ENCODE measurements at places on chromosomes 5 and 9. TPM values are rescaled to one million over a fixed set of nuclear protein-coding genes. Genes with fewer than 3 reads are reported as not detected.
A peak's percentile ranks its signal among the peaks of the same experiment; 100 is the strongest.

CCDC171 gene
- 2.0 TPM for total RNA-seq

GABRA6 gene
- not detected for total RNA-seq

KCNN2 gene
- 2.3 TPM for total RNA-seq

BRD9 gene
- total RNA-seq: 40.8 TPM

DNA sequence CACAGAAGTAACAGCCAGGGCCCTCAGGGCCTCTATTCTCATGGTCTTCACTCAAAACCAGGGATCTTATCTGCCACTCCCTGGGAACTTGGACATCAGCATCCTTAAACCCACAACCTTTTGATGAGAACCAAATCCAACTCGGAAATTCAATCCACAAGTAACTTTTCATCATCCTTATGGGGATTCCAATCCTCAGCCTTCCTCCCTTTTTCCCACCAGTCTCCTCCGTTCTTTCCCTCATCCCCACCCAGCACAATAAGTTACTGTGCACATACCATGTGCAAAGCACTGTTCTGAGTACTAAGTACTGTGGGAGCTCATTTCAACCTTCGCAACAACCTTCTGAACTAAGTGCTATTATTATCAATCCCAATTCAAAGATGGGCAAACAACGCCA is 17.0 kb downstream of the GOLPH3 start:
- no peak for DNase-seq

GRCh38 chr5:96597438-96598020 is 64.6 kb upstream of the CAST start:
- DNase-seq: no peak

GRCh38 chr5:109706095-109706494 is 16.4 kb downstream of the MAN2A1 start:
- no peak for DNase-seq

- DNase-seq: no peak
These were observed 129.2 kb upstream of the TNPO1 start for GRCh38 chr5:72687288-72687687.

DNA sequence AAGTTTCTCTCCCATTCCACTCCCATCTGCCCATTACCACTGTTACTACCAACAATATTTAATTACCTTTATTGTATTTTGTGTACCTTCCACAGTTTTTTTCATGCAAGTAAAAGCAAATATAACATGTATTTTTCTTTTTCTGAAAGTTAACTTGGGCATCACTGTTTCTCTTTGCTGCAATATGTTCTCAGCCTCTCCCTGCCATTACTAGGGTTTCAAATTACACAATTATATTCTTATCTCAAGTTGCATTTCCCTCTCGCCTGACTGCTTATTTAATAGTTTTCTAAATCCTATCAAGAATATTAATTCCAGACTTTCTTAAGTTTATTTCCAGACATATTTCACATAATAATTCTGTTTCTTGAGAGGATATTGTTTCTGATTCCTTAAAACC is 46.9 kb upstream of the GAS1 start:
- DNase-seq: no peak

- DNase-seq: no peak
These were observed 23.6 kb upstream of the CEMIP2 start for GRCh38 chr9:71791875-71792274.

GRCh38 chr5:66757219-66757833 is 161.1 kb downstream of the MAST4 start:
- peak; percentile 61 for DNase-seq

DNAI1 gene
- total RNA-seq: 0.29 TPM

MOB3B gene
- total RNA-seq: 13.6 TPM

GRCh38 chr9:128369024-128369706 is 2.0 kb upstream of the URM1 start:
- no peak for DNase-seq

MARVELD2 gene
- 24.6 TPM for total RNA-seq

BARHL1 gene
- total RNA-seq: not detected

DNA sequence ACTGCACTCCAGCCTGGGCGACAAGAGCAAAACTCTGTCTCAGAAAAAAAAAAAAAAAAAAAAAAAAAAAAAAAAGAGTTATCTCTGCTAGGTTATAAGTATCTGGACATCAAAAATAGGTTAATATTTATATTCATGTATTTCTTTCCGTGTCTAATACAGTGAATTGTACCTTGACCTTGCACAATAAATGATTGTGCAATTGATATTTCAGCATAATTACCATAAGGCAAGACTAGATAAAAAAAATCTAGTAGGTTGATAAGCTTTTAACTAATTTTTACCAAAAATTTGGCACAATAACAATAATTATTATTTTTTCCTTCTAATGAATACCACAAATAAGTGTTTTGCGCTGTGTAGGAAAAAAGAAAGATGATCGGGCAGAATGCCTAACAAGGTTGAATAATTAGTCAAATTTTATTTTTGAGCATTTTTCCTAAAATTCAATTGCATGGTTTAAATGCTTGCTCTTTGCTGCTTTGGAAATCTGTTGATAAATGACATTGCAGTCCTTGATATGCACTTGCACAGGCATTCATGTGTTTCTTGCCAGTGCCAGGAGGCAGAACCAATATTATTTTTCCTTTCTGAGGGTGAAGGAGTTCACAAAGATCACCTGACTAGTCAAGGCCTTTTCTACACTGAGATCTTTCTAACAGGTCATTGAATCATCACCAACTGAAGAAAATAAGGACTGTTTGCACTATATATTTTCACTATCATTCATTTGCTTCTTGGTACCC is 127.5 kb downstream of the ARRDC3 start:
- DNase-seq: no peak

GRCh38 chr5:135365281-135365680 is 33.8 kb downstream of the MACROH2A1 start:
- DNase-seq: no peak

- DNase-seq: peak; percentile 51
These were observed 1037.3 kb upstream of the ACO1 start for GRCh38 chr9:31347082-31347617.

CEP120 gene
- total RNA-seq: 17.9 TPM

GRCh38 chr9:96241391-96241809 is 60.6 kb downstream of the HSD17B3 start:
- DNase-seq: no peak

- DNase-seq: no peak
These were observed 45.7 kb upstream of the KCNN2 start for GRCh38 chr5:114316167-114316566.

DNA sequence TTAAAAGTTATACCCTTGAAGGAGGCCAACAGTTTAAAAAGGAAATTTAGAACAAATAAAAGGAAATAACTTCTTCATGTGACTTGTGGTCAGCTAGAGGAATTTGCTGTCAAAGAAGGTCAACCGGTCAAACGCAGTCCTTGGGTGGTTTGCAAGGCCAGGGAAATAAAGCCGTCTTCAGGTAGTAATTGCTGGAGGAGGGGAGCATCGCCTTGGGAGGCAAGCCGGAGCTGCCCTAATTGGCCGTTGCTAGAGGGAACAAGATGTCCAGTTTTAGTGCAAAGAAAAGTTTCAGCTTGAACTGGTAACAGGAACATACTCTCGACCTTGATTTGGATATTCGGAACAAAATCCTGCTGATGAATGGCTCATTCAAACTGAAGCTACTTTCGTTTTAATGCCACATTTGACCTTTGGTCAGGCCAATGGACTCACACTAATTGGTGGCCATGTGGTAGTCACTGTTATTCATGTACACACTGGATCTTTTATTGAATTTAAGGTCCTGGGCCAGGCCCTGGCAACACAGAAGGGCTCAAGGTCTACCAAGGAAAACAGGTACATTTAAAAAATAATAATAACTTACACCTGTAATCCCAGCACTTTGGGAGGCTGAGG is 47.0 kb upstream of the MYO10 start:
- no peak for DNase-seq

All from left lung (tissue), 14 donors.